ENCODE measurements at places on chromosomes 12 and 14.

GRCh38 chr12:102776041-102776440 lies 141.0 kb downstream of the PAH start:
- DNase-seq = no peak

GRCh38 chr14:23365732-23366425 lies 907 bp upstream of the EFS start:
- no peak for DNase-seq

DNA sequence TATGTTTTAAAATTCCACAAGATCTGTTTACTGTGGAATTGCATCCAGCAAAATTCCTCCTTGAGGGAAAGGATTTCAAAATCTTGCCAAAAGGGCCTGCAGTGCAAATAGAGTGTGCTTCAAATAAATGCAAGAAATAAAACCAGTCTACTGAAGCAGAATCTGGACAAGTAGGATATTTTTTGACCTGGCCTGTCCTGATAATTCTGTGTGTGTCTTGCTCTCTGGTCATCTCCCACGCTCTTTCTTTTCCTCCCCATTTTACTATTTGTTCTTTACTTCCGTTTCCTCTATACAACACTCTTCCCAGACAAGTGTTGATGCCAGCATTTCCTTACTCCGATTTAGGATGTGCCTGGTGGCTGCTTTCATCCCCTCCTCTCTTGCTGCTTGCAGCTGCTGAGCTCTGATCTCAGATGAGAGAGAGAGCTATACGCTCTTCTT lies 115.9 kb downstream of the GPR135 start:
- DNase-seq = no peak

GRCh38 chr12:29533815-29534489 lies 36.5 kb upstream of the OVCH1 start:
- DNase-seq = no peak

- DNase-seq = no peak
These were observed 383.6 kb downstream of the BCAT1 start for GRCh38 chr12:24565300-24565699.
